ENCODE measurements at places on chromosomes 6 and 20.

GRCh38 chr6:37283671-37284151, 25.8 kb upstream of the TMEM217 start:
- no peak for DNase-seq

- DNase-seq, result no peak
These were observed 285.0 kb downstream of the KHDC1L start for GRCh38 chr6:72940265-72940664.

GRCh38 chr6:11700118-11700718, 78.4 kb downstream of the ADTRP start:
- DNase-seq, result no peak

- peak; percentile 46 for DNase-seq
These were observed 35.6 kb upstream of the PRELID3B start for GRCh38 chr20:59078231-59078630.

DNA sequence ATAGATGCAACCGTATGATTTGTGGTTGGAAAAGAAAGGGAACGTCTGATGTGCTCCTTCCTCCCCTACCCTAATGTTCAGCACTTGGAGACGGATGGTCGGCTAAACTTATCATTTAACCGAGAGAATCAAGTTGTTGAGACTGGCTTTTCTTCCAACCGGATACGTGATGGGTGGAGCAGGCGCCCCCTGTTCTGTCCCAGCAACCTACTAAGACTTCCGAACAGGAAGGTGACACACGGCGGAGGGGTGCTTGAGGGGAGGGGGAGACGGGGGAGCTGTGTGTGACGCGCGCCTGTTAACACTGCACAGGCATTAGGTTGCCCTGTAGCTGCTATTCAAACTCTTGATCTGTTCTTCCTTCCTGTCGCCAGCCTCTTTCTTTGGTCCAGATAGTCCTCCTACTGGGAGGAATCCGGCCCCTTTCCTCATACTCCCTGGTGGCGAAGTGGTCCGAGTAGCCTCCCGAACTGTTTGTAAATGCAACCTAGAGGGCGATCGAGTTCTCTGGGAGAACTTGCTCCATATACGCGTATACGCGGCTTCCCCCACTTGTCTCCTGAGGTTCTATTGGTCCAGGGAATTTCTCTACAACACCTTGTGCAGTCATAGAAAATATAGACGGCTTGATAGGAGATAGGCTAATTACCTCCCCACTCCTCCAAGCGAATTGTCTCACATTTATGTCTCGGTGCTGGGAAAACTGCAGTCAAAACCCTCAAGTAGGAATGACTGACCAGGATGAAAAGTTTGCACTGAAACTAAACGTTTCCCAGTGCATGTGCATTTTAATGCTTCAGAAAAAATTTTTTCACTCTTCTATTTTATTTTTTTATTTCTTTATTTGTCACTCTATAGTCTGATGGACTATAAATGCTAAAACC, 126.0 kb upstream of the SLC2A12 start:
- peak; percentile 84 for DNase-seq

DNA sequence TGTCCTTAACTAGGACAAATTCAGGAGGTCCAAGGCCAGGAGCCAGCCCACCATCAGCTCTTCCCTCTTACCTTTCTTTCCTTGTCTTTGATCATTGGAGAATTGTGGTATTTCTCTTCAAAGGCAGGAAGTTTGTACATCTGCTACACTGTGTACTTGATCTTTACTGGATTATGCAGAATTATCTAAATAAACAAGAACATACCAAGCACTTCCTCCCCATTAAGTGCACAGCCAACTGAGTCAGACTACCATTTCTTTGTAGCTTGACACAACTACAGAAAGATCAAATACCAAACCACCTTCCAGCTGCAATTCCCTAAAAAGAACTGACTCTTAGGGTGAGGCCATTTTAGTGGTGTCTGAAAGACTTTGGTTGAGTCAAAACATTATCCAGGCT, 195.1 kb downstream of the HDGFL1 start:
- no peak for DNase-seq

GRCh38 chr20:60100780-60101179, 142.6 kb downstream of the CDH26 start:
- DNase-seq, result no peak

DNA sequence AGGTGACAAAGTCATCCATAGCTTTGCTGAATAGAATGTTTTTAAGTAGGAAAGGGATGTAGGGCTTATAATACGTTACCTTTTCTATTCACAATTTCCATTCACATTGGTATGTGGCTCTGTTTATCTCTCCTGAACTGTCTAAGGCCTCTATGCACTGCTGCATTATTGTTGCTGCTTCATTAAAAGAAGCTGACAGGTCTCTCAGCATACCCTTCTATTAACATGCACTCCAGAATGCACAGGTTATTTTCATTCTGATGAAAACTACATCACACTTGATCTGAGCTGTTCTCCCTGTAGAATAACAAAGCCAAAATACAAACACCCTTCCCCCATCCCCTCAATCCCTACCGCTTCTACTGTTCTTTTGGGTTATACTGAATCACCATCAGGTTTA, 399.3 kb downstream of the TBC1D32 start:
- no peak for DNase-seq

- no peak for DNase-seq
These were observed 75.4 kb upstream of the KCNG1 start for GRCh38 chr20:51098284-51098810.

DNA sequence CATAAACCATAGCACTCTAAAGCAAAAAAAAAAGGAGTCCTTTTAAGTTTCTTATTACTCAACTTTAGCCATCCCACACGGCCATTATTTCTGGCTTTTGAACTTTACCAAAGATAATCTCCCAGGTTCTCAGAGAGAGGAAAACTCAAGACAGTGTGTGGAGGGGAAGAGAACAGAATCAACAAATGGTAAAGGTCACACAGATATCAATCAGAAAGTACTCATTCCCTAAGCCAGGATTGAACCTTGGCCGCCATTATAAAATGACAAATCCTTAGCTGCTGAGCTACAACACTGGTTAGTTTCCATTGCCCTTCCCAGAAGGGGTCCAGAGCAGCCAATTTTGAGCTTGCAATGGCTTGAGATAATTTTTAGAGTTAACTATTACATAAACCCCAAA, 10.1 kb upstream of the TRIM38 start:
- no peak for DNase-seq

GRCh38 chr6:168318579-168319278, 848 bp downstream of the DACT2 start:
- no peak for DNase-seq

GRCh38 chr6:6674872-6675271, 86.4 kb downstream of the LY86 start:
- DNase-seq, result no peak

- DNase-seq, result no peak
These were observed 98.3 kb downstream of the PREX1 start for GRCh38 chr20:48729538-48729937.

All from 8988T (cell line).